ENCODE measurements at places on chromosomes 2 and 18. TPM values are rescaled to one million over a fixed set of nuclear protein-coding genes. Genes with fewer than 3 reads are reported as not detected.

The MARCHF7 gene
- total RNA-seq, result 35.3 TPM

The MREG gene
- 4.3 TPM for total RNA-seq

The SAG gene
- total RNA-seq, result not detected

The STK17B gene
- total RNA-seq, result 8.1 TPM

Data from A375 (cell line).